NCI-H526 (cell line): ENCODE measurements at places on chromosomes 7 and 10.

DNA sequence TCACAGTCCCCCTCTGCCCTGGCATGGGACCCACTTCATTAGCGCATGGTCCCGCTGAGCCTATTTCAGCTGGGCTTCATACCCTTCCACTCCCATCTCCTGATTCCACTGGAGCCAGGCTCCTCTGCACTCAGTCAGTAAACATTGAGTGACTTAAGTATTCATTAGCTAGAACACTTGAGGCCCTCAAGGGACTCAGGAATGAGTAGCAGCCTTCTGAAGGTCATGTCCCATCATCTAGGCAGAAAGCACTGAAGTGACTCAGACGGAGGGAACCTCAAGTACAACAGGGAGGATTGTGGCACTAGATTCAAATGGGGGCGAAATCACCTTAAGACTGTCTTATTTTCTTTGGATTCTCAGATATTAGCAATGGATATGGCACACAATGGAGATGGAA is 186.6 kb upstream of the INHBA start:
- DNase-seq, result no peak

- no peak for DNase-seq
Observed at GRCh38 chr7:22481726-22482125, 18.3 kb downstream of the STEAP1B start.

GRCh38 chr10:36462194-36462593 is 663.2 kb upstream of the ANKRD30A start:
- DNase-seq, result no peak

GRCh38 chr10:65313406-65313805 is 1612.4 kb upstream of the LRRTM3 start:
- DNase-seq, result no peak

DNA sequence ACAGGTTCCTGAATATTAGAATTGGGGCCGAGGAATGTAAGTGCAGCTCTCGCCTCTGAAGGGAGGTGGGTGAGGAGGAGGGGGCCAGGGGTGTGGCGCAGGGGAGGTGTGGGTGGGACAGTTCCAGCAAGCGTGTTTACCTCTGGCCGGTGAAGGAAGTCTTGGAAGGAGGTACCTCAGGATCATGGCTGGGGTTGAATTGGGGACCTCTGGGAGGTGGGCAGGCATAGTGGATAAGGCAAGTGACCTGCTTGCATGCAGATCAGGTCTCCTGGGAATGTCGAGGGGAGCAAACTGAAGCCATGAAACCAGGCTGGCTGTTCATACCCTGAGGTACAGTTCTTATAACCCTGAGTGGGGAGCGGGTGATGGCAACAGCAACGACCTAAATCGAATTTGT is 2.0 kb downstream of the ZNF775 start:
- peak; percentile 66 for DNase-seq

GRCh38 chr7:111137296-111138192 is 46.6 kb downstream of the LRRN3 start:
- no peak for DNase-seq

GRCh38 chr10:84095811-84096497 is 43.4 kb upstream of the GHITM start:
- DNase-seq, result no peak

DNA sequence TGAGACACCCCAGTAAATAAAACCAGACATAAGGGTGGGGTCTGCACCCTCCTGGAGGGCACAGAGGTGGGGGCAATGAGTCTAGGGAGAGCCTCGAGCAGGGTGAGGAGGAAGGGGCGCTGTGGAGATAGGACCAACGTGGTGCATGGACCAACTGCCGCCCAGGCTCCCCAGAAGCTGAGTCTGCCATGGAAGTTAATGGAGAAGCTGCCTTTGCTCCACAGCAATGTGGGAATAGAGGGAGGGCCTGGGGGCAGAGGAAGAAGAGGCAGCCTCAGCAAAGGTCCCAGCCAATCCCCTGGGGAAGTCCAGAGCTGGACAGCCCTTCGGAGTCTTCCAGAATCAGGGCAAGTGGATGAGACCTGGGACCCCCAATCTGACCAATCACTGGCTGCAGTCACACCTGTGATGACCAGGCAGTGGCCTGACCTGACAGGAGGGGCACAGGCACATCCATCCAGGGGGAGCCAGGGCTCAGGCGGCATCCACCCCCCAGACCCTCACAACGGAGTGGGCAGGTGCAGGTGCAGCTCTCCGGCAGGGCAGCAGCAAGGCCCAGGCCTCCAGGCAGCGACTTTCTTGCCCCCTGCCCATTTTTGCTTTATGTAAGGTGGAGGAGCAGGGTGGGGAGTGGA is 242.2 kb upstream of the PPP2R2D start:
- no peak for DNase-seq

DNA sequence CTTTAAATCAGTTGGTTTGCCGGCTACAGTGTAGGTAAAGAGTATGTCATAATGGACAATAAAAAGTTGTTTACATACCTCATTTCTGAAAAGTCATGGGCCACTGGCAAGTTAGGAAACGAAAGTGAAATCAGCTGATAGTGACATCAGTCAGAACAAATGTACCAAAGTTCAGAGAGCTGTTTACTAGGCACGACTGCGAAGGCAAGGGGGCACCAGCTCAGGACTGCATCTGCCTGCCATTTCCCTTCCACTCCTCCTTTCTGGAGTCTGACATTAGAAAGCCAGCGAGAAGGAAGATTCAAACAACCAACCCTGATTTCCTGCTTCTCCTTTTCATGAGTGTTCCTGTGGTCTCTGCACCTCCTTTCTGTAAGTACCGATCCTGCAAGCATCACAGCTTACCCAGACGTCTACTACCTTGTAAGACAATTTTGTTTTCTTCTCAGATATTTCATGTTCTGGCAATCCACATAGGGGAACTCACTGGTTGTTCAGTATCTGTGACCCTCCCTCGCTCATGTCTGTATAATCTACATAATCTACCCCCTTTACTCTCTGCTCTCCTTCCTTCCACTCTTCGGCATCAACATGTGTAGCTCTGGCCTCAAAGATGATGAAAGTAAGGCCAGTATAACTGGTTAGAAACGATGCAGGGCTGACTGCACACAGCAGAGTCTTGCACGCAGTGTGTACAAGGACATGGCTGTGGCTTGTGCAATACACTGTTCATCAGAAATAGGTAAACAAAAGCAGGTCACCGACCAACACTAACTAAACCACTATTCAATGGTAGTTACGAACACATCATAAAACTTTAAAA is at the start of gene TMEM140:
TMEM140 (plus strand) TSS at position 174 of the 823 bp plus-strand sequence. CDS start 16,370 bp downstream, outside the sequence.
- DNase-seq, result no peak

DNA sequence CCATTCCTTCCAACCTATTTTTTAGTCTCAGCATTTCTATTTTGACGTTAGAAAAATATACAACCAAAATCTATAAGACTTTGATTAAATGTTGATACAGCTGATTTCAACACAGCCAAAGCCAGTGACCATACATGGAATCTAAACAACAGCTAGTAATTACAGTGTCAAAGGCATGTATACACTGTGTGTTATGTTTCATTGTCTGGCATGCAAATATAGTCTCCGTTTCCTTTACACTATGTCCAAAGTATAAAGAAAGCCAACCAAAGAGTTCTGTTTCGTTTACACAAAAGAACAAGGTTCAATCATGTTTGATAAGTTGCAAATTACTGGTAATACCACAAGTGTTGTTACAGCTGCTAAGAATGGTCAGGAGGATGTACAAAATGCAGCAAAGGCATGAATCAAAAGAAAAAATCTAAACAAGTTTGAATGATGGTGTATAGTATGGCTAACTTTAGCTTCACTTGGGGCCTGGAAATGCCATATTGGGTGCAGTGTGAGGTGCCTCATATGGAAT is 268.3 kb upstream of the FERD3L start:
- no peak for DNase-seq

DNA sequence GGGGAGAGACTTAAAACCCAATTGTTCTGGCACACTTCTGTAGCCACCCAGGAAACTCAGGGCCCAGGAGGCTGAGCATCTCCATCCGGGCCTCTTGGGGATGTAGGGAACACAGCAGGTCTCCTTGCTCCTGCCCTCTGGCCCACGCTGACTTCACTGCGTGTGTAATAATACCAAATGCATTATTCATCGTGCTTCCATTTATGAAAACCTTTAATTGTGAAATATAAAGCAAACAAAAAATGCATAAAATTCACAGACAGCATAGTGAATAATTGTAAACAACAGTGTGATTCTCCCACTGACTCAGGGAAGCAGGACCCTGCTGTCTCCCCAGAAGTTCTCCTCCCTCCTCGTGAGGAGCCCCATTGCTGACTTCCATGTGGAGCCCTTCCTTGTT is 70.3 kb upstream of the SHH start:
- no peak for DNase-seq

- no peak for DNase-seq
Observed at GRCh38 chr10:44927352-44927751, 16.2 kb downstream of the TMEM72 start.

DNA sequence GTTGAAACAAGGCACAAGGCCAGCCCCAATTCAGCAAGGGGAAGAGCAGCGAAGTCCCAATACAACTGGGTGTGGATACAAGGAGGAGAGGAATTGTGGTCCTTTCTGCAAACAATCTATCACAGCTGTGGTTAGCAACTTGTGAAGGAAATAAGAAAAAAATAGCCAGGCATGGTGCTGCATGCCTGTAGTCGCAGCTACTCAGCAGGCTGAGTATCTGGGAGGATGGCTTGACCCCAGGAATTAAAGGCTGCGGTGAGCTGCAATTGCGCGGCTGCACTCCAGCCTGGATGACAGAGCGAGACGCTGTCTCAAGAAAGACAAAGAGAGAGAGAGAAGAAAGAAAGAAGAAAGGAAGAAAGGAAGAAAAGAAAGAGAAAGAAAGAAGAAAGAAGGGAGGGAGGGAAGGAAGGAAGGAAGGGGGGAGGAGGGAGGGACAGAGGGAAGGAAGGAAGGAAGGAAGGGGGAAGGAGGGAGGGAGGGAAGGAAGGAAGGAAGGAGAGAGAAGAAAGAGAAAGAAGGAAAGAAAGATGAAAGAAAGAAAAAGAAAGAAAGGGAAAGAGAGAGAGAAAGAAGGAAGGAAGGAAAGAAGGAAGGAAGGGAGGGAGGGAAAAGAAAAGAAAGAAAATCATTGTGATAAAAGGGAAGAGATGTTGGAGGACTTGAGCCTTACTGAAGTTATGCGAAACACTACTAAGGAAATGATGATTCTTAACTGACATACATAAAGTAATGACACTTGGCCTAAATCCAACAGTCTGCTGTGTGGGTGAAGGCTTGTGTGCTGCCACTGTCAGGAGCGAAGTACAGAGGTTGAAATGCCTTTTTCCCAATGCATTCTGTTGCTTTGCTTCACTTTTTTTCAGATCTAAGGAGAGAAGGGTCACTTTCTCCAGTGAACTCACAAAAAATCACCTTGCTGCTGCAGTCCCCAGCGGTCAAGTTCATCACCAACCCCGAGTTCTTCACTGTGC is 117.0 kb upstream of the STK17A start:
- DNase-seq, result no peak

DNA sequence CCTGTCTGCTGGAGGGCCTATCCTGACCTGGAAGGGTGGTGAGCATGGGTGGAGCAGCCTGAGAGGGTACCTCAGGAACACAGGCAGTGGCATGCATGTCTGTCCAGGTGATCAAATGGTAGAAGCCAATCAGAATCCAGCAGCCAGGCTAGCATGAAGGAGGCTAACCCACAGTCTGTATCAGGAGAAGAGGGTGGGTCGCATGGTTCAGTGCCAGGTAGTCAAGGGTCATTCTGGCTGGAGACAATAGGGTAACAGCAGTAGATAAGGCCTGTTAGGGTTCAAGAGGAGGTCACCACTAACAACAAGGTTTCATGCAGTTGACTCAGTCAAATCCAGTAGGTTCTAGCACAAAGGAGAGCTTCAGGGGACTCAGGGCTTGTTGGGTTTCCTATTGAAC is 10.4 kb downstream of the ALDH18A1 start:
- DNase-seq, result no peak

GRCh38 chr7:106329971-106330733 is 45.4 kb upstream of the NAMPT start:
- DNase-seq, result no peak

DNA sequence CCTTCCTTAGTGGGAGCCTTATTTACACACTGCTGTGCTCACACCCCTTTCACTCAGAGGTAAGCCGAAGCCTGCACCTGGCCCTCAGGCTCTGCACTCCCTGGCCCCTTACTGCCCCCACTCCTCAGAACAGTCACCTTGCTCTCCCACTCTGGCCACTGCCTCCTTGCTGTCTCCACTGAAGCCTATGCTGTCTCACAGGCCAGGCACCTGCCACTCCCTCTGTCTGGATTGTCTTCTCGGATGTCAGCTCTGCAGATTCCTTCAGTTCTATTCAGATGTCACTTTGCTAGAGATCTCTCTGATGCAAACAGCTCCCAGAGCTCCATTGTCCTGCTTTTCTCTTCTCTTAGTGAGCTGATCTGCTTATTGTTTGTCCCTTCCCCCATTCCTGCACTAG is 390.7 kb downstream of the DPP6 start:
- no peak for DNase-seq

DNA sequence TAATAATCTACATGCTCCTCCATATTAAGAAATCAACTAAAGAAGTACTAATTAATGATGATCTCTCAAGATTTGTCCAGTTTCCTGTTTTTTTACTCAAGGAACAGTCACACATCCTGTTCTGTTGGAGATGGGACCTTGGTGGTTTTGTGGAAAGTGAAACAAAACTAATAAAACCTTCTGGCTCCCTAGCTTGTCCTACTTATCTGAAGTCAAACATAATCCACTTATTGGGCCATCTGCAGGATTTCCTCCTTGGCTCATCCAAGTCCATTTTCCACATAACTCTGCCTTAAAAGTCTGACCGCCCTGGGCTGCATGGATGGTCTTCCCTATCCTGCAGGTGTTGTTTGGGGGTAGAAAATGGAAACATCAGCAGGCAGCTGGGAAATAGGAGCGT is 39.4 kb upstream of the TARP start:
- DNase-seq, result no peak

DNA sequence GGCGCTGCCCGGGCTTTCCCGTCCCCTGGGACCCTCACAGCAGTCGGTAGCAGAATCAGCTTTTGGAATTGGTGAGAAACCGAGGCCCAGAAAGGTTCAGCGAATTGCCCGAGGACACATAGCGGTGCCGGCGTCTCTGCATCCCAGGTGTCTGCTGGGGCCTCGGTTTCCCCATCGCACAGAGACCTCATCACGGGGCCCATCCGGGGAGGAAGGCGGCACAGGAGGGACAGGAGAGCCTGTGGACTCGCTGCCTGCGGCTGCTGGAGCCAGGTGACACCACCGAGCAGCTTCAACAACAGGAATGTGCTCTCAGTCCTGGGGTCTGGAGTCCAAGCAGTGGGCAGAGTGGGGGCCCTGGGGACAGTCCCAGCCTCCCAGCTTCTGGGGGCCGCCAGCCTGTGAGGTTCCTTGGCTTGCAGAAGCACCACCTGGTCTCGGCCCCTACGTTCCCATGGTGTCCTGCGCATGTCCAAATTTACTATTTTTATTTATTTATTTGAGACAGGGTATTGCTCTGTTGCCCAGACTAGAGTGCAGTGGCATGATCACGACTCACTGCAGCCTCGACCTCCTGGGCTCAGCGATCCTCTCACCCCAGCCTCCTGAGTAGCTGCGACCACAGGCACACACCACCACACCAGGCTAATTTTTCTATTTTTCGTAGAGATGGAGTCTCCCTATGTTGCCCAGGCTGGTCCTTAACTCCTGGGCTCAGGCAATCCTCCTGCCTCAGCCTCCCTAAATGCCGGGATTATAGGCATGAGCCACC is 539 bp upstream of the COX19 start:
- no peak for DNase-seq

- DNase-seq, result peak; percentile 15
Observed at GRCh38 chr10:11035301-11035991, 17.8 kb downstream of the CELF2 start.

GRCh38 chr10:173741-174140 is 38.5 kb downstream of the ZMYND11 start:
- no peak for DNase-seq
